ENCODE measurements at places on chromosomes 6 and 20. TPM values are rescaled to one million over a fixed set of nuclear protein-coding genes. Genes with fewer than 3 reads are reported as not detected.

- peaks cover 1% of the 10 kb centered on the region for H3K36me3 ChIP-seq
- H3K27ac ChIP-seq: no peak overlapping the region
- H3K4me3 ChIP-seq: no peak overlapping the region
- H3K27me3 ChIP-seq: no peaks in the 10 kb centered on the region
These were observed 2.0 kb downstream of the TRAF3IP2 start for GRCh38 chr6:111603685-111604084.

- H3K27ac ChIP-seq: peak overlapping the region; percentile 40
- peak; percentile 90 for DNase-seq
- H3K27me3 ChIP-seq: no peaks in the 10 kb centered on the region
These were observed 61.2 kb upstream of the SGK1 start for GRCh38 chr6:134379076-134379475.

Gene MED23
- 19.1 TPM for total RNA-seq

Gene TUBB1
- total RNA-seq: 0.16 TPM

Gene PSMB9
- not detected for total RNA-seq

GRCh38 chr20:46350986-46351267, 42.6 kb upstream of the CDH22 start:
- H3K4me3 ChIP-seq: no peak overlapping the region
- H3K27ac ChIP-seq: peak overlapping the region; percentile 89

Gene GHRH
- total RNA-seq: not detected

Gene SMAP1
- total RNA-seq: 36.1 TPM
